ENCODE measurements at places on chromosomes 1 and 21.

DNA sequence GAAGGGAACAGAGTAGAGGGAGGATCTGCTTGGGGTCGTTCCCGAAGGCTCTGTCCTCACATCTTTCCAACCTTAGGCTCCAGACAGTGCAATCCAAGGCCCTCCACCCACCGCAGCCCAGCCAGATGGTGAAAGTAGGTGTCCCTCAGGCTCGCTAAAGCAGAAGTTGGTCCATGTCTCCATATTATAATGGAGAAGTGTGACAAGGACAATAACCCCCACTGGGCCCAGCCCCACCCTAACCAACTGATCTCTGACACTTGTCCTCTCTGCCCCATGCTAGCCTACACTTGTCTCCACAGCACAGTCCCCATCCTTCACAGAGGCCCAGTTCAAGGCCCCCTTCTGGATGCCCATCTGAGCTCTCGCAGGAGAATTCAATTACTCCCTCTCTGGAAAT, 48.7 kb downstream of the DMAP1 start:
- DNase-seq = no peak

GRCh38 chr21:46100426-46100825, 2.5 kb downstream of the COL6A2 start:
- no peak for DNase-seq

DNA sequence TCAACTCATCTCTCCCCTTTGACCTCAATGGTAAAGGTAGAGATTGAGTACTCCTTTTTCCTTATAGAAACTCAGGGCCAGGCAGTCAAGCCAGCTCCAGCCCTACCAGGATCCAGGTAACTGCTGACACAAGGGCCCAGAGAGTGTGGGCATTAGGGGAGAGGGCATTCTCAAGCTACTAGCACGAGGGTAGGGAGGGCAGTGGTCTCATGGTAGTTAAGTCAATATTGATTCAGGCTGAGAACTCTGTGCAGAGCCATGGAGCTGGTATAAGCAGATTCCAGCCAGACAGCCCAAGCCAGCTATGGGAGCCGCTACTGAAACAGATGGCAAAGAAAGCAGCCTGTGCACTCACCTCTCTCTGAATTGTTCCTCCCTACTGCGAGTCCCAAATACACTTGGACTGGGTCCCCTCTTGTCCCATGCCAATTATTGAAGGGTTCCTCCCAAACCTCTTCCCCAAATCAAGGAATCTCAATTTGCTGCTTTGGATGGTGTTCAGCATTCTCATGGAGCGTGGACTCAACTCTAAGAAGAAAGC, 2.8 kb downstream of the PI4KB start:
- no peak for DNase-seq

GRCh38 chr21:32472890-32473765, 60.6 kb downstream of the EVA1C start:
- no peak for DNase-seq

DNA sequence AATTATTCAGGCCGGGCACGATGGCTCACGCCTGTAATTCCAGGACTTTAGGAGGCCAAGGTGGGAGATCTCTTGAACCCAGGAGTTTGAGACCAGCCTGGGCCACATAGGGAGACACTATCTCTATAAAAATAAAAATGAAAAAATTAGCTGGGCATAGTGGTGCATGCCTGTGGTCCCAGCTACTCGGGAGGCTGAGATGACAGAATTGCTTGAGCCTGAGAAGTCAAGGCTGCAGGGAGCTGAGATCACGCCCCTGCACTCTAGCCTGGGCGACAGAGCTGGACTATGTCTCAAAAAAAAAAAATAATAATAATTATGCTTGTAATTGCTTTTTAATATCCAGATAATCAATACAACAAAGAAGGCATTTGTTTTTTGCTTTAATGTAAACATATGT, 91.3 kb downstream of the RIPK4 start:
- no peak for DNase-seq

DNA sequence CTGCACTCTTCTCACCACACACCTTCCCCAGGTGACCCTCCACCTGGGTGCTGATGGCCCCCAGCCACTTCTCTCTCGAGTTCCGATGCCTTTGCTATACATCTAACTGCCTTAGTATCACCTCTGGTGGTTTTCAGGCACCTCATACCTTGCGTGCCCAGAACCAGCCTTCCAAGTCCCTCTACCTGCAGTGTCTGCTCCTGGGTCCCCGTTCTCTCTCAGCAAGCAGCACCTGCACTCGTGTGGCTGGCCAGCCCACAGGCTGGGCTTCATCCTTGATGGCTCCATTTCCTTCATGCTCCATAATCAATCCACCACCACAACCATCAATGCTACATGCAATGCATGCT, 49.2 kb upstream of the EDN2 start:
- no peak for DNase-seq

GRCh38 chr1:240351690-240352089, 260.0 kb downstream of the FMN2 start:
- no peak for DNase-seq

DNA sequence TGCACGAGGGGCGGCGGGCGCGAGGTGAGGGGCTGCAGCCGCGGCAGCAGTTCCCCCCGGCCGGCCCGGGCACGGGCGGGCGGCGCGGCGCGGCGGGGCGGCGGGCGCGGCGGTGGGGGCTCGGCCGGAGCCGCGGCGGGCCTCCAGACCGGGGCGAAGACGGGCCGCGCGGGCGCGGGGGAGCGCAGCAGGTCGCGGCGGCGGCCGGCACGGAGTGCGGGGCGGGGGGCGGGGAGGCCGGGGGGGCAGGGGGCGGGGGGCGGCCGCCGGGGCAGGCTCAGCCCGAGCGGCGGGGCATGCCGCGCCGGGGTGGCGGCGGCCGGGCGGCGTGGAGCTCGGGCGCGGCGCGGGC, 311 bp downstream of the IRF2BP2 start:
- no peak for DNase-seq

DNA sequence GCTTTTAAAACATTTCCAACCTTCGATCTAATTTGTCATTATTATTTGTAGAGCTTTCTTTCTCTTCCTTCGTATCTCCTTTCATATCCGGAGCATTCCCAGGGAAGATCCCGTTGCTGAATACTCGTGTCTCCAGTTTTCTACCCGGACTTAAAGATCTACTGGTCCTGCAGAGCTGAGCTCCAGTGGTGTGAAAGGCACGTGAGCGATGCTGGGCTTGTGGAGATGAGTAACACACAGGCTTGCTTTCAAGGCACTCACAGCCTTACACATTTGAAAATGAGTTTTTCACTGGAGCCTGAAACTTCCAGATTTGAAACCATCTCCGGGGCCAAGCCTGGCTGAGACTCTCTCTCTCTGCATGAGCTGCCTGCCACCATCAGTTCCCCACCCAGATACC, 428.3 kb downstream of the KIF26B start:
- DNase-seq = no peak

- no peak for DNase-seq
These were observed 3.8 kb upstream of the PARS2 start for GRCh38 chr1:54768093-54768492.

- no peak for DNase-seq
These were observed 83.4 kb downstream of the BACH1 start for GRCh38 chr21:29382030-29382654.

DNA sequence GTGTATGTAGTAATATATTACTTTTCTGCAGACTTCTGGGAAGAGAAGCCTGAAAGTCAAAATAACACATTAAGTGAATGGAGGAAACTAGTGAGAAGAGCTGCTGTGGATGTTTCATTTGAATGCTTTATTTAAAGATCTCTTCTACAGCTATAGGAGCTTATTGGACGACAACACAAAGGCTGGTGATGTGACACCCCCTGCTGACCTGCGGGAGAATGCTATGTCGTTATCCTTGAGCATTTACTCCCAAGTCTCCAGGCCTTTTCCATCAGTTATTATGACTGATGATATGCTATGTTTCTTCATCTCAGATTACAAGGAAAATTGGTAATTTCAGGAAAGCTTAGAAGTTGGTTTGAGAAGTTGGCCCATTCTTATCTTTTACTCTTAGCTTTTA, 22.3 kb upstream of the PLA2G4A start:
- no peak for DNase-seq

DNA sequence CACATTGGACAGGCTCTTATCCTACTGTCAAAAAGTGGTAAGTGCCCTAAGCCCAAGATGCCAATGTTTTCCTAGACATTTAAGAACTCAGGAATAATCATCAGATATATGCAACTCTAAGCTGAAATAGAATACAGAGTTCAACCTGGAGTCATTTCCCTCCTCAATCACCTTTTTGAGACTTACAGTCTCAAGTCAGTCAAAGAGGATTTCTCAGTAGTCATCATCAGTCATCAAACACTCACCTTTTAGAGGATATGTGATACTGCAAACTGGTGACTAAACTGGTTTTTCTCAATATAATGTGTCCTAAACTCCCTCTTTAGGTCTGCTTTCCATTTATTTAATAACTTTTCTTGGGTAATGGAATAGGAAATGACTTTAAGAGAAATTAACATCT, 145.3 kb upstream of the ADAMTS5 start:
- DNase-seq = no peak
